COR-L47 (cell line): ENCODE measurements at places on chromosomes 12 and 14.

- DNase-seq: no peak
These were observed 33.4 kb downstream of the SUSD6 start for GRCh38 chr14:69644814-69645213.

GRCh38 chr14:89534902-89535685, 118.1 kb upstream of the FOXN3 start:
- DNase-seq: no peak

GRCh38 chr14:46840944-46841720, 189.6 kb upstream of the RPL10L start:
- peak; percentile 5 for DNase-seq

- DNase-seq: no peak
These were observed 6.6 kb upstream of the SMIM10L1 start for GRCh38 chr12:11164384-11164783.

DNA sequence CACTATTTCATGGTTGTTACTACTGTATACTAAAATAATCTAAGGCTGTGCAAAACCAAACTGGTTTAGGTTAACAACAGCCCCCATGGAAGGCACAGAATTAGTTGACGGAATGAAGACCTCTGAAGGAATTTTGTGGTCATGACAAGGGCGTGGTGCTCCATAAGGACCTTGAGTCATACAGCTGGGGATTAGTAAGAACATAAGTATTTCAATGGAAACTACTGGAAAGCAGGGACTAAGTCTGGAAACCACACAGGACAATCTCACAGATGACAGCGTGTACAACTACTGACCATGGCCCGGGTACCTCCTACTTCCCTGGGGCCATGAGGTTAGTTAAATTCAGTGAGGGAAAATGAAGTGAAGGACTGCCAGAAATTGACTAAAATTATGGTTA, 98.5 kb upstream of the PLEKHA5 start:
- DNase-seq: no peak

GRCh38 chr12:115758877-115759620, 518.4 kb downstream of the MED13L start:
- no peak for DNase-seq

GRCh38 chr14:77603654-77604255, 12.7 kb downstream of the SPTLC2 start:
- DNase-seq: peak; percentile 49

GRCh38 chr14:103546652-103547454, 15.6 kb downstream of the BAG5 start:
- peak; percentile 87 for DNase-seq
